Hypothalamus (tissue), 51 donors: ENCODE measurements at places on chromosomes 6 and 20.
A peak's percentile ranks its signal among the peaks of the same experiment; 100 is the strongest.

- DNase-seq: no peak
Observed at GRCh38 chr6:139855671-139856311, 481.3 kb upstream of the CITED2 start.

DNA sequence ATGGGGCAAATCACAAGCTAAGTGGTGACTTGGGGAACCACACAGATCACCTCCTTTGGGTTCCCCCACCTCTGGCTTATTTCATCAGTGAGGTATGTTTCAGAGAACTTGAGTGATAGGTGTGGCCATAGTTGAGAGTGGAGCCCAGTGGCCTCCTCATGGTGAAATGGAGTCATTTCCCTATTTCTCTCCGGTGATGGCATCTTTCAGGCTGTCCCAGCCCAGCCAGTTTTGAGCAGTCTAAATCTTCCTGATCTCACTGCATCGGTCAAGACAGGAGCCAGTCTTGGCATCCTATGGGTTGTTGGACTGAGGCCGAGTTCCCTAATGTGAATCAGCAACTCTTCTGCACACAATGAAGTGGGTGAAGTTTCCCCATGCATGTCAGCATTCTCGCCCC is 132.4 kb downstream of the EYA2 start:
- no peak for DNase-seq

DNA sequence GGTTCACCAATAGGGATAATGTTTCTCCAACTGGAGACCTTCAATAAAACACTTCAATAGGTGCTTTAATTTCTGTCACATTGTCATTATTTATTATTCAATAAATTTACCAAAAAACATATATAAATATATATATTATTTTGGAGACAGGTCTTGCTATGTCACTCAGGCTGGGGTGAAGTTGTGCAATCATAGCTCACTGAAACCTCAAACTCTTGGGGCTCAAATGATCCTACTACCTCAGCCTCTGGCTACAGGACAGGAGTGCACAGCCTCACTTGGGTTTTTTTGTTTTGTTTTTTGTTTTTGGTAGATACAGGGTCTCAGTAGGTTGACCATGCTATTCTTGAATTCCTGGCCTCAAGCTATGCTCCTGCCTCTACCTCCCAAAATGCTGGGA is 9.9 kb downstream of the SMLR1 start:
- no peak for DNase-seq

DNA sequence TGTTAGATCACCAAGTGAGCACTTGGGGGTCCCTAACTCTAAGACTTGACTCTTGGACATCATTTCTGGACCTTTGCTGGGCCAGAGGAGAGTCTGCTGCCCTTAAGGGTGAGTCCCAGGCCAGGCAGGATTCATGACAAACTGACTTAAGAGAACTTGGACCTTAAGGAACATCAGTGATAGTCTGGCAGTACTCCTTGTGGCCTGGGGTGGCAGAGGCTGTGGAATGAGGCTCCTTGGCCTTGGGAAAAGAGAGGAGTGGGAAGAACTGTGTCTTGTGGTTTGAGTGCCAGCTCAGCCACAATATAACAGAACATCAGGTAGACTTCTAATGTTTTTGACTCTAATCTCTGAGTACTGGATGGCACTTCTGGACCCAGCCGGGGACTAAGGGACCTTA is 478.7 kb downstream of the MEI4 start:
- no peak for DNase-seq

- no peak for DNase-seq
Observed at GRCh38 chr20:10940941-10941340, 267.1 kb upstream of the JAG1 start.

DNA sequence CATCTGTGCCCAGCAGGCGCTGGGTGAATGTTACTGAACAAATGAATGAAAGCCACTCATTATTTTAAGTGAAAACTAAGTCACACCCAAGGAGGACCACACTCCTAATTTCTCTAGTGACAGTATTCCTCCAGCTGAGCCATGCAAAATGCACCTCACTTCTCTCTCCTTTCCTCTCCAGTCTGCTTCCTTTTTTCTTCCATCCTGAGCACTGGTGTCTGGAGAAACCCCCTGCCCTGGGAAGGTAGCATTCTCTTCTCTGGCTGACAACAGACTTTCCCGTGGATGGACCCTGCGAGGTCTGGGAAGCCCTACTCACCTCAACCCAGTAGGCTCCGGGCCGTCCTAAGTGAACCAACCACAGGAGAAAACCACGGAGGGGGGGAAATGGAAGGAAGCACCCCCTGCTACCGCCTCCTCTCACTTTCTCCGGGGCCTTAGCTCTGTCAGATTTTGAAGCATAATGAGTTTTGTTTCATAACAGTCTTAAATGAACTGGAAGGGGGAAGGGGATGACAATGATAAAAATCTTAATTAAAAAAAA is 22.6 kb downstream of the TRERF1 start:
- no peak for DNase-seq

DNA sequence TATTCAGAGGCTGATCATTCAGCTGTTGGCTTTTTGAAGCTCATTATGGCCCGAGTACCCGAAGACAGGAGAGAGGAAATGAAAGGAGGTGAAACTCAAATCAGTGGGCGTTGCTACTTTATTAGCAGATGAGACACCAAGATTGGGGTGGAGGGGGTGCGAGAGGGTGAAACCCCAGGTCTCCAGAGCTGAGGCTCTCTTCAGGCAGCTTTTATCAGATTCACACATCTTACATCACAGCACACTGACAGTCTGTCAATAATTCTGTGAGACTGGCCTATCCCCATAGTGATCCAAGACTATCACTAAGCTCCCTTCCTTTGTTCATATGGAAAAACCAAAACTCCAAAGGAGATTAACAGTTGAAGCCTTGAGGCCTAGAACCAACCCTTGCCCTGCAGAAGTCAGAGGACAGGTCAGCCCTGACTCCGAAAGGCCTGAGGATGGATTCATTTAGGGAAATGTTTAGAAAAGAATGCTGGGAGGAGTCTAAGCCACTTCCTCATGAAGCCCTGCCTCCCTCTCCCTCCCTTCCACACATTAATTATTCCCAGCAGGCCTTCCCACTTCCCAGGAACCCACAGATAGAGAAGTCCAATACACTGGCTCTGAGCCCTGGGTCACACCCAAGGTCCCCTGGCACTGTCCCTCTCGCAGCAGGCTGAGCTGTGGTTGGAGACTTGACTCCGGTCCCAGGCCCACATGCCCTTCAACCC is 23.2 kb downstream of the TRERF1 start:
- DNase-seq: no peak

GRCh38 chr6:143652841-143653331 is 24.9 kb upstream of the PHACTR2 start:
- no peak for DNase-seq

DNA sequence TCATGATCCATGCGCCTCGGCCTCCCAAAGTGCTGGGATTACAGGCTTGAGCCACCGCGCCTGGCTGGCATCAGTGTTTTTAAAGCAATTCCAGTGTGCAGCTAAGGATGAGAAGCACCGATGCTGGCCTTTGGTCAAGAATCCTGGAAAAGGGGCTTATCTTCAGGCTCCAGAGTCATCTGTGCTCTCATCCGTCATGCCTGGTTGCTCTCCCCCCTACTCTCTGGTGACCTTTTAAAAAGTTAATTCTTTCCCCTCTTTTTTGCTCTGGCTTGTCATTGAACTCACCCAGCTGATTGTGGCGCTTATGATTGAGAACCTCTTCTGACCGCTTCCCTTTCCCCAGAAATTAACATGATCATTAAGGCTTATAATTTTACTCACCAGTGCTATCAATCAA is 28.7 kb downstream of the NR2E1 start:
- no peak for DNase-seq

DNA sequence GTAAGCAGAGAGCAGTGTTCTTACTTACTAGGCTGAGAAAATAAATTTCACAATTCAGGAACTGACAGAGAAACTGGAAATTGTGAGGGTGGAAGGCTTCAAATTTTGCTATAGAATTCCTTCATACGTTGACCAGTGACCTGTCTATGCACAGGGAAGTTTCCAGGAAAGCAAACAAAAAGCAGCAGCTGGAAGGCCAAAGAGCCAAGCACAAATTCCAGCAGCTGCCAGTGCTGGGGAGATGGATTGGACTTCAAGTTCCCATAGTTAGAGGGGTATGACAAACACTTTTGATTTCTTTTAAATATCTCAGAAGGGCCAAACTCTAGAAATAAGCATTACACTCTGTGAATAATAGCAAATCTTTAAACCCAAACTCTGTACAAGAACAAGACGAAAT is 299.1 kb upstream of the KCNQ5 start:
- no peak for DNase-seq

DNA sequence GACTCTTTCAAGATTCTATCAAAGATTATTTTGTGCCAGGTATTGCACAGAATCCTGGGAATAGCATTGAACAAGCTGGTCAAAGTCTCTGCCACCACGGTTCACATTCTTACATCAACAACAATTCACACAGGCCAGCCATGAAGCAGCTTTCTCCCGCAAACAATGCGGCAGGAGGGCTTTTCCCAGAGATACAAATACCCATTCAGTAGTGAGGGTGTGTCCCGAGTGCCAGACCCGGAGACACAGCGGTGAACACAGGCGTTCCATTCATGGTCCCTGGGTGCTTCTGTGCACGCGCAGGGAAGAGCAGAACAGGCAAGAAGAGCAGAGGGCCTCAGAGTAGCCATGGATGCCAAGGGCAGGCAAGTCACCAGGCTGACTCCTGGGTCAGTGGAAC is 83.3 kb upstream of the PDE10A start:
- peak; percentile 2 for DNase-seq

DNA sequence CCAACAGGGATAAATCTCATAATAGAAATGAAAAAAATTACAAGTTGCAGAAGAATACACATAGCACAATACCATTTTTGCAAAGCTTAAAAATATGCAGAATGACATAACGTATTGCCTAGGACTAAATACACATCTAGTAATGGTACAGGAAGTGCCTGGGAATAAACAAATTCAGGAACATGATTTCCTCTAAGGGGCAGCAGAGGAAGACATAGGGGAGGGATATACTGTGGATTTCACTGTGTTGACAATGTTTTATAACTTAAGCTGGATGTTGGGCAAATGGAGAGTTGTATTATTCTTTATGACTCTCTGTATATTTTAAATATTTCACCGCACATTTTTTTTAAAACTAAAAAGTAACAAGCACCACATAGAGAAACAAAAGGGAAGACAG is 5.6 kb upstream of the GLO1 start:
- DNase-seq: no peak

GRCh38 chr6:9360881-9361280 is 925.5 kb upstream of the SLC35B3 start:
- no peak for DNase-seq

DNA sequence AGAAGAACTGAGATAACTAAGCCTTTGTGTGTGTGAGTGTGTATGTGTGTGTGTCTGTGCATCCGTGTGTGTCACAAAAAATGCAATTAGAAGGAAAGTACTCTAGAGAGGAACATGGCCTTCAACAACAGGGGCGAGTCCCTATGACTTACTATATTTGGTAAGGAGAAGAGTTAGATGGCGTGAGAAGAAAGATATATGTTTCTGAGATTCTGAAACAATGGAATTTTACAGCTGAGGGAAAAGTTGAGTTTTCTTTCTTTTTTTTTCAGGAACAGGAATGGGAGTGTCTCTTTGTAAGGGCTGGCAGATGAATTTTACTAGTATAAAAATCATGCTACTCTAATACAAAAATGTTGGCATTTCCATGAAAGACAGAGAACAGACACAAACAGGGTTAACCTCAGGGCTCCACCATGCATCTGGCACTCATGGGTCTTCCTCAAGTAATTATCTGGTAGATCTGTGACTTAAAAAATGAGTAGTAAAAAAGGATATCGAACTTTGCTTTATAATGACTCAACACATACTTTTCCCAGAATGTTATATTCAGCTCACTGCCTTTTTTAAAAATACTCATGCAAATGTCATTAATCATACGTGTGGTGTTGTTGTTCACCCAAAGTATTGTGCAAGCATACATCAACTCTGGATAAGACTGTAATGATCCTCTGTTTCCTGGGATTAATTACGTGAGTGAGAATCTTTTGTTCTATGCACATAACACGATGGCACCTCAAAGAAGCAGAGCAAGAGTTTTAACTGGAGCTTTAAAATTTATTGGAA is 12.8 kb upstream of the SASH1 start:
- no peak for DNase-seq

- DNase-seq: no peak
Observed at GRCh38 chr6:111871725-111872400, 1.4 kb downstream of the FYN start.
